ENCODE measurements at places on chromosomes 1 and 21.

GRCh38 chr1:220957233-220957605 is 78.0 kb downstream of the HLX start:
- peak; percentile 26 for DNase-seq

GRCh38 chr21:38913120-38913892 is 107.6 kb downstream of the ETS2 start:
- peak; percentile 92 for DNase-seq

GRCh38 chr1:110798691-110799256 is 74.2 kb upstream of the CD53 start:
- DNase-seq, result no peak

- peak; percentile 71 for DNase-seq
Observed at GRCh38 chr1:32774950-32775634, 42.1 kb downstream of the YARS1 start.

- DNase-seq, result no peak
Observed at GRCh38 chr1:187042538-187042937, 213.8 kb downstream of the PLA2G4A start.

GRCh38 chr21:14706712-14707510 is 160.8 kb upstream of the SAMSN1 start:
- DNase-seq, result no peak

DNA sequence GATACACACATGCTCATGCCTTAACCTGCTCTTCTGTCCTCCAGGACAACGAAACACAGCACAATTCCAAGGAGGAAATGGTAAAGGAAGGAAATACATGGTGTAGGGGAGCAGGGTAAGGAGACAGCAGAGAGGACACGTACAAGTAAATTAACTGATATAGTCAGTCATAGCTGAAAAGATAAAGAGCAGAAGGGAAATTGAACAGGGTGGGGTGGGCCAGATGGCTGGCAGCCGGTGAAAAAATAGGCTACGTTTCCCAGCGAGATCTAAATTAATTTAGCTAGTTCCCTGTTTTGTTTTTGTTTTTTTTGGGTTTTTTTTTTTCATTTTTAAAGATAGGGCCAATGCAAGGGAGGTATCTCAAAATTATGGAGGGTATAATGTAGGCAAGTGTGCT is 109.2 kb downstream of the FAM78B start:
- no peak for DNase-seq

DNA sequence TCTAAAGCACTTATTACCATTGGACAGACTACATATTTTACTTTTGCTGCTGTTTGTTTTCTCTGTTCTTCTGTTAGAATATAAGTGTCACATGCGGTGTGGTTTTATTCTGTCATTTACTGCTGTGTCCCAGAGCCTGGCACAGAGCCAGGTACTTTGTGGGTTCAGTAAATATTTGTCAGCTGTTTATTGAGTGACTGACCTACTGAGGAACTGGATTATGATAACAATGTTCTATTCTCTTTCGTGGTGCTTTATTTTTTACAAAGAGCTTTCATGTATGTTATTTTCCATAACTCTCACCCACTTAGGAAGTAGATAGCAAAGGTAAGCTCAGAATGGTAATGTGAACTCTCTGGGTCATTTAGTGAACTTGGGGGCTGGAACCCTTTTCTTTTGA is 118.8 kb downstream of the RWDD3 start:
- peak; percentile 27 for DNase-seq

DNA sequence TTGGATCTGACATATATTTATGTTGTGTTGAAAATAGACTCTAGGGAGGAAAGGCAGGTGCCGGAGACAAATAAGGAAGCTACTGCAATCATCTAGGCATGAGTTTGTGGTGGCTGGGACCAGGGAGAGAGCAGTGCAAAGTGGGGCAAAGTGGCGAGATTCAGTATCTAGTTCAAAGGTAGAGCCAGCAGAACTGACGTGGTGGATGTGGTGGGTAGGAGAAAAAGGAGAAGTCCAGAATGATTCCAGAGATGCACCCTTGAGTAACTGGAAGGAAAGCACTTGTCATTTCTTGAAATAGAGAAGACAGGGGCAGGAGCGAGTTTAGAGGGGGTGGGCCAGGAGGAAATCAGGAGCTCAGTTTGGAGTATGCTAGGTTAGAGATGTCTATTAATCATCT is 275.2 kb downstream of the KAZN start:
- DNase-seq, result no peak

DNA sequence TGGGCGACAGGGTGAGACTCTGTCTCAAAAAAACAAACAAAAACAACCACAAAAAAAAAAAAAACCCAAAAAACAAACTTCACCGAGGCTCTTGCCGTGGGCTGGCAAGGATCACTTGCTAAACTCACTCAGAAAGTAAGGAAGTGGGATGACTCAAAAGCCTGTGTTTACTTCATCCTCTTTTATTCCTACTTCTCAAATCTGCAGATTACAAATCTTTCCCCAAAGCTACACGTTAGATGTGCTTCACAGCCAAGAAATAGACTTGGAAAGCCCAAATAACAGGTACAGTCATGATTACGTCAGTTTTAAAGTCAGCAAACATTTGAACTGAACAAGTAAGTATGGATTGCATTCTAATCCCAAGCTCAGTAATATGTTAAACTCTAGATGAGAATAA is 359.3 kb downstream of the ADGRL2 start:
- DNase-seq, result no peak

DNA sequence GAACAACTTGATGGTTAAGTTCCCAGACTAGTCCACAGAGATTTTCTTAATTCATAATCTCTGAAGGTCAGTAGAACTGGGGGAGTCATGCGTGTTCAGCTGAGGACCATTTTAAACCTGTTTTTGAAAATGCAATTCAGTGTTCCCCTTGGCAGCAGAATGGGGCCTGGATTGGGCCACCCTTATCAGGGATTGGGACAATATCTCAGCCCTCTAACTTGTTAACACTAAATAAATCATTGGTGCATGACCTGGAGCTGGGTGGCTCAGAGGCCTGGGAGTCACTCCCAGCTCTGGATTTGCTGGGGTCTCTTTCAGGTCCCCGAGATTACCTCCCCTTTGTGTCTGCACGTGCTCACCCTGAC is 55.3 kb downstream of the MRPS6 start:
- no peak for DNase-seq

DNA sequence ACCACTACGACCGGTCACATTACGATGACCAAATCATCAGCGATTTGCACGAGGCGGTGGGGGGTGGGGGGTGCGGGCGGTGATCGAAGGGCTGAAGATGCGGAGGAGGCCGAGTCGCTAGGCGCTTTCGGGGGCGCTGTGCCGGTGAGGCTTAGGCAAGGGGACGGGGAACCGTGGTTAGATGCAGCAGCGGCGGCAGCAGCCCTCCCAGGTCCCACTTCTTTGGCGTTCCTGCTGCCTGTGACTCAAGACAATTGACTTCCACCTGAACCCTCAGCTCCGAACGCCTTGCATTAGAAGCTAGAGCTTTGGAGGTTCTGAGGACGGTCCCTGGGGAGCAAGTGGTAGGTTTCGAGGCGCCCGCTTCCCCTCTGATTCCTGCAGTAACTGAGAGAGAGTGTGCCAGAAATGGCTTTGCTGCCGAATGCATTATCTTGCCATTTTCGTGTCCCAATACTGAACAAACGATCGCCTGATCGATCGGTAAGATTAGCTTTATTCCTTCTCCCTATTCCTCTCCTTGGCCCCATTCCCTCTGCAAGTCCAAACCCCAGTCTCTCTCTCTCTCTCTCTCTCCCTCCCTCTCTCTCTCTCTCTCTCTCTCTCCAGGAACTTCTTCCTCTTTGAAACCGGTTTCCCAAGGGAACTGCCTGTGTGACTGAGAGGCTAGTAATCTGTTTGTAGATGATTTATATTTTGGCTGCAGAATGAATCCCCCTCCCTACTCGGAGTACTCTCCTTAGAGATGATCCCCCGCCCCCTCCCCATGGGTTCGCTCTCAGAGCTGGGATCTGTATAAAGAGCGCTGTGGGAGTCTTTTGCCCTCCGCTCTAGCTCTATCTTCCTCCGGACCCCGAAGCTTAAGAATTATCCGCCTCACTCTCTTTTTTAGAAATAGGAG is 735 bp upstream of the BRINP3 start:
- peak; percentile 46 for DNase-seq

- DNase-seq, result peak; percentile 80
Observed at GRCh38 chr1:78145105-78145580, 99.4 kb downstream of the GIPC2 start.

- DNase-seq, result no peak
Observed at GRCh38 chr1:228490120-228491078, 3.2 kb downstream of the RNF187 start.

DNA sequence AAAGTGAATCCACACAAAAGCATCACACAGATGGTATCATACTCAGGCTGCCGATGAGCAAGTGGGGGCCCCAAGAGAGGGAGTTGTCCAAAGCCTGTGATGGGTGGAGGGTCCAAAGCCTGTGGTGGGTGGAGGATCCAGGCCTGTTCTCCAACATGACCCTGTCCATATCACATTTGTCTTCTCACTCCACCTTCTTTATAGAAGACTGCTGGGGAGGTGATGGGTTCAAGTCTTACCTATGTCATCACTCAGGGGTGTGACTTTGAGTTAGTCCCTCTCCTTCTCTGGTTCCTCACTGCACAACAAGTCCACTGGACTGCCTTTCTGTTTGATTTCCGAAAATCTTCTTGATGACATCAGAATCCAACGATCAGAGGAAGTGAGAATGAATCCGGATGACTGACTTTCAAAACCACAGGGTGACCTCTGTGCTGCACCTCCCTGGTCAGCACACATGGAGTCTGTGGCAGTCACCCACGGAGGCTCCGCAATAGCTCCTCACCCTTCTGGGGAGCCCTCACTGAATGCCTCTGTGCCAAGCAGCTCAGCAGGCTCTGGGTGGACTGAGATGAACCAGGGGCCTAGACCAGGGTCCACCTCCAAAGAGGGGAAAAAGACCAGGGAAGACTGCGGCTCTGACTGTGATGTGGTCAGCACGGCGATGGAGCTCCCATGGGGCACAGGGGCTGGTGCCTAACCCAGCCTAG is 166.8 kb downstream of the HIVEP3 start:
- DNase-seq, result no peak

DNA sequence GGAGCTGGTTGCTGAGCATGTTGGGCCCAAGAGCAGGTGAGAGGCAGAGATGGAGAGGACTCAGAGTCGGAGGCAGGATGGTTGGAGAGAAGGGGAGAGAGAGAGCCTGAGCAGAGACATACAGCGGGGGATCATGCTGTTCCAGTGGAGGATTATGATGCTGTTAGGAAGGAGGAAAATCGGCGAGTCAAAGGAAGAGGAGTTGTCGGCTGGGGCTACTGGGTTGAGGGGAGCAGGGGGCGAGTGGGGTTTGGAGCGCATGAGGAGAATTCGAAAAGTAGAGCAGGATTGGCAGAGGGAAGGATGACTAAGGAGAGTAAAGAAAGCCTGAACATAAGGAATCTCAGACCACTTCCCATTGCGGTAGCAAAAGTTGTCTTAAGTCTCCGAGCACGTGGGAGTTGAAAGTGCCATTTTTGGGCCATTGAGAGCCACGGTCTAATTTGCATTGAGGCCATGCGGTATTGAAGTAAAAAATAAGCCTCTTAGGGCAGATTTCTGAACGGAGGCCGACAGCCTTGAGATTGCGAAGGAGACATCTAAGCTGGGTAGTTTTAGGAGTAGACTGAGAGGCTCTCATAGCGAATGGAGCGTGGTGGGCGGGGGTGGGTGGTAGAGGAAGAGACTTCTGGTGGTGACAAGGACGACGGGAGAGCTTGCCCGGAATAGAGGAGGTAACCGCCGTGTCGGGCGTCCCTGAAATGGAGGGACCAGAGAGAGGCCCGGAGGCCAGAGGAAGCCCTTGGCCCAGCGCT is 140.4 kb upstream of the ETV3 start:
- DNase-seq, result no peak

- DNase-seq, result no peak
Observed at GRCh38 chr1:162094271-162094670, 24.8 kb downstream of the NOS1AP start.

DNA sequence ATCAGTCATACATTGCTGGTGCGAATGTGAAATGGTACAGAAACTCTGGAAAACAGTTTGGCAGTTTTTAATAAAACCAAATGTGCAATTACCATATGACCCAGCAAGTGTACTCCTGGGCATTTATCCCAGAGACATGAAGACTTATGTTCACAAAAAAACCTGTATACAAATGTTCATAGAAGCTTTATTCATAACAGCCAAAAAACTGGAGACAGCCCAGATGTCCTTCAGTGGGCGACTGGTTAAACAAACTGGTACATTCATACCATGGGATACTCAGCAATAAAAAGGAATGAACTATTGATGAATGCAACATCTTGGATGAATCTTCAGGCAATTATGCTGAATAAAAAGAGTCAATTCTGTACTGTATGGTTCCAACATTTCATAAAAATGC is 97.8 kb downstream of the DTL start:
- DNase-seq, result no peak

GRCh38 chr21:42523941-42524340 is 10.3 kb downstream of the SLC37A1 start:
- peak; percentile 48 for DNase-seq

DNA sequence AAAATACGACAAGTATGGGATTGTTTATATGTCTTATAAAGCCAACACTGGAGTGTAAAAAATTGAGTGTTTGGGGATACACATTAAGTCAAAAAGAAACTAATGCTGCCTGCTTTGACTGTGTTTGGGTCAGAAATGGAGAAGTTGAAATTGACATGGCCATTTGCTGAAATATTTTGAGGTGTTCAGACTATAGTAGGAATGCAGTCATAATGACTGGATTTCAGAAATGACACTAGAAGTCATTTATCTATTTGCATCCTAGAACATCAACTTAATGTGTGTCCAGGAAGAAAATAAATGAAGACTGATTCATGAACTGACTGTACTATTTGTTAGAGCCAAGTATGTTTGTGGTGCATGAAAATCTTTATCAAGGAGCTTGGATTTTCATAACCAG is 28.4 kb downstream of the RASAL2 start:
- DNase-seq, result no peak

DNA sequence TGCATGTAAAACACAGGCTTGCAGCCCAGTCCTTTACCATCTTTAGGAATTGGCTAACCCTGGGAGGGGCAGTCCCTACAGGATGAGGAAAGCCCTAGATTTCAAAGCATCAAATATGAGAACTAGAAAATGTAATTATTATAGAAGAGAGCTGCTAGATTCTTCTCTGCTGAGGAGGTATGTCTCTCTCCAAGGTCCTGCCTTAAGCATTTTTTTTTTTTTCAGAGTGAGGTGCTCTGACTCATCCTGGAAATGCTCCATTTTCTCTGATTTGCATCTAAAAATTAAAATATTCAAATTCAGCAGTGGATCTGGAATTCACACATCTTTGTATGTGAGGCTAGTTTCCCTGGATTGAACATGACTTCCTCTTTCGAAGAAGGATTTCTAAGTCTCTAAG is 149.8 kb downstream of the ZNF648 start:
- DNase-seq, result no peak

GRCh38 chr1:54559111-54559548 is 11.1 kb downstream of the ACOT11 start:
- DNase-seq, result peak; percentile 1
